ENCODE measurements at places on chromosomes 5 and 9.

DNA sequence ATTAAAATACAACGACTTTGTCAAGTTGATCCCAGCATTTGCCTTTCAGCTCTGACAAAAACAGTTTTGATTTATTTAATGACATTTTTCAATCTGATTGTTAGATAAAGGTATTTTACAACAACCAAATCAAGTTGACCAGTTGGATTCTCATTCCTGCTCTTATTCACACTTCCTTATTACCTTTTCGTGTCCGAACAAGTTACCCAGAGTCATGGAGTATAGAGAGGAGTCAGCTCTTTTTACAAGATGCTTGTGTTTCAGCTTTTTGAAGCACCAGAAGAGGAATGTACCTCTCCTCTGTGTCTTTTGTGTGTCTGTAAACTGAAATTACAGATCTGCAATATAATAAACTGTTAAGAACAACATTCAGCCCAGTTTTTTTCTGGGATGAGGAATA is 151.3 kb upstream of the TMEM161B start:
- no peak for DNase-seq

DNA sequence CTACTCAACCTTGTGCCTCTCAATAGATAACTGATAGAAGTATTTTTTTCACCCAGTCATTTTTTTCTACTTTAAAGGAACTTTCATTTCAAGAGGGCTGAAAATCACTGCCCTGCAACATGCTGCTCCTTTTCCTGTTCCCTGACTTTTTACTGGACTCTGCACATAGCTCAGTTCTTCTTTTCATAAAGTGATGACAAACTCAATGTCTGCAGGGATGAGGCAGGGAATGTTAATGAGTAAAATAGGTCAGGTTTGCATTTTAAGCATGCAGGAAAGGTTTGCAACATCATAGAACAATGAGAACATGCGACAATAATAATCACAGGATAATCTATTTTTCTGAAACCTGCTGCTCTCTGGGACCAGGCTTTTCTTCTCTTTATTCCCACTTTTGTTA is 172.2 kb upstream of the SGCD start:
- no peak for DNase-seq

DNA sequence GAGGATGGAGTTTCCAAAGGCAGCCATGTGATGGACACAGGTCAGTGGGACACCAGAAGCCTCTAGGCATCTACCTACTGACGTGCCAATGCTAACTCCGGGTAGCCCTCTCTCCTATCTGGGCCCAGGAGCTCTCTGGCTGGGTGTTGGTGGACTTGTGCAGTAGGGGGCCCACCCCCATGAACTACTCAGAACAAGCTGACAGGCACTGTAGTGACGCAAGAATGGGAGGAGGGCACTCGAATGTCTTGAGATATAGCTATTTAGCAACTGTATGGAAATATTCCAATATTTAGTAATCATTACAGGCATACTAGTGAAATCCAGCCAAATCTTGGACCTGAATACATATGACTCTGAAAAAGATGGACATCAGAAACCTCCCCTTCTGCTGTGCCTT is 5.7 kb upstream of the DOCK2 start:
- DNase-seq = no peak

DNA sequence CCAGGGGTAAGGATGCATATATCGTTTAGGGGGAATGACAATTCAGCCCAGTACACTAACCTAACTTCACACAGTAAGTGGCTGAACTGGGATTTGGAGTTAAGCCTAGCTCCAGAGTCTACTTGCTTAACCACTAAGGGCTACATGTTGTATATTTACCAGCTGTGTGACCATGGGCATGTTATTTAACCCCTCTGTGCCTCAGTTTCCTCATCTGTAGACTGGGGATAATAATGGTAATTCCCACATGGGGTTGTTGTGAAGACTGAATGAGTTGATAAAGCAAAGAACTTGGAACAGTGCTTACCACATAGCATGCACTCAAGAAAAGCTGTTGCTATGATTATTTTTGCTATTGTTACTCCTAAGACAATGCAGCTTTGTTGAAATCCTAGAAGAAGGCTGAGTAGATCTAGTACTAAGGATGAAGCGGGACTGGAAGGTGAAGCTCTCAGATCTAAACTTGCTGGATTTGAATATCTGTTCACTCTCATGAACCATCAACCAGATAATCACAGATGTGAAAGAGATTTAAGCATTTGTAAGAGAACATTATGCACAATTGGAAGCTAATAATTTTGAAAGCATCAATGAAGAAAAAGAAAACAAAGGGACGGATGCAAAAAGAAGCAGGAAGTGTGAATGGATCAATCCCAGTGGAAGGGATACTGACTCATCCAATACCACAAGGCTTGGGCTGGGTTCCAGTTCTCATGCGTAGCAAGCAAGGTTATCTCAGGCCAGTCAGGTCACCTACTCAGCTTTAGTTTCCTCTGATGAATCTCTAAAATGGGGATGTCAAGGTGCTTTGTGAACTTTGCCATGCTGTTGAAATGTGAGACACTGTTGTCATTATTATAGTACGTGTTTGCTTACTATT is 78.5 kb upstream of the TBC1D2 start:
- no peak for DNase-seq

DNA sequence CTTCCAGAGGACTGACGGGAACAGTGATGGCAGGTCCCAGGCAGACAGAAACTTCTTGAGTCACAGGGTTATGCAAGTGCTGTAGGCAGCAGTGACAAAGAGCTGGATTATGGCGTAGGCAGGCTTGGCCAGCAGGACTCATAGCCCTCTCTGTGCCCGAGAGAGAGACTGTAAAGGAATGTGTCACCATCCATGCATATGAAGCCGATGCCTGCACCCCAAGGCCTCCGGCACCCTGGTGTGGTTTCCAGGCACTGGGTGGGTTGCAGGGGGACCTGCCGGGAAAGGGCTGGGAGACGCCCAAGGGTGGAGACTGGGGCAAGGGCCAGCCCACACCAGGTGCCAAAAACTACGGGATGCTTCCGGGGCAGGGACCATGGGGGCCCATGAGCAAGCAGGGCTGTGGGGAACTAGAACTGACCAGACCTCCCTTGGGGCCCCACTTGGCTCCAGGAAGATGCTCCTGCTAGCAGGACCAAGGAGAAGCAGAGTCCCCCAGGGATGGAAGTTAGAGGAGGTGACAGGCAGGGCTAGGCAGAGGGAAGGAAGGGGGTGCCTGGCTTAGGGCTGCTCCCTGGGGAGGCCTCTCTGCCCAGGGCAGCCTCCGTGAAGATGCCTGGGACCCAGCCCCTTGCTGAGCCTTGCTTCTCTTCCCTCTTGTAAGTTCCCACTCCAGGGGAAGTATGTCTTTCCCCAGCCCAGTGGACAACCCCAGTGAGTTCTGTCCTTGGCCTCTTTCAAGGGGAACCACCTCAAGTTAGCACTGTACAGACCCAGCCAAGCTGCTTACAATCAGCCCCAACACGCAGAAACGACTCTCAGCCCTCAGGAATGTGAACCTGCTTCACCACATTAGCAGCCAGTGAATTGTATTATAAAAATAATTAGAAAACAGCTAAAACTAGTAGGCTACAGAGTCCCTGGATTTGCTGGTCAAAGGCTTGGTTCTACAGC is 10.5 kb upstream of the IPPK start:
- DNase-seq = no peak

- no peak for DNase-seq
Measured at GRCh38 chr9:114745108-114745848, 60.6 kb downstream of the TNFSF15 start.

DNA sequence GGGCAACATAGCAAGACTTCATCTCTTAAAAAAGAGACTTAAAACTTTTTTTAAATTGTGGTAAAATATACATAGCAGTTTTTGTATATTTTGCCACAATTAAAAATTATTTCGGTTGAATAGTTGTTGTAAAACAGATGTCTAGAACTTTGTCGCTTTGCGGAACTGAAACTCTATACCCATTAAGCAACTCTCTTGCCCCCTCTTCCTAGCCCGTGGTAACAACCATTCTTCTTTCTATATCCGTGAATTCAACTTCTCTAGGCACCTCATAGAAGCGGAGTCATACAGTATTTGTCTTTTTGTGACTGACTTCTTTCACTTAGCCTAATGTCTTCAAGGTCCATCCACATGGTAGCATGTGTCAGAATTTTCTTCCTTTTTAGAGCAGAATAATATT is 43.3 kb downstream of the SPARC start:
- DNase-seq = no peak

DNA sequence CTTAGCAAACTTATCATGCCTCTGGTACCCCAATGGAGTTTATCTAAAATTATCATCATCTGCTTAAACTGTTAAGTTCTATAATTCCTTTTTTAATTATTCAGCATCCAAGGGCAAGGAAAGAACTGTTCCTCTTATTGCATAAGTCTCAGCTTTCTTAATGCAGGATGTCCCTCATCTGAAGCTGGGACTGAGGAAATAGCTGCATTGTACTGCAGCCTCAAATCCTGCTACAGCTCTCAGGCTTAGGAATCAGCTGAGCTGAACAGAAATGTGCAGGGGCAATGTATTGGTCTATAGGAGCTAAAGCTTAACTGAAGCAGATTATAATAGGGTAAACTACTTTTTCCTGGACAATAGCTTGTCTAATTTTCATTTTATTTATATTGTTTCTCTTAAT is 48.0 kb downstream of the HAPLN1 start:
- no peak for DNase-seq

- no peak for DNase-seq
Measured at GRCh38 chr5:137040024-137040423, 459.1 kb downstream of the SPOCK1 start.

- DNase-seq = no peak
Measured at GRCh38 chr5:171429543-171429910, 10.1 kb downstream of the FGF18 start.

- no peak for DNase-seq
Measured at GRCh38 chr5:168580227-168580508, 1.0 kb upstream of the PANK3 start.

DNA sequence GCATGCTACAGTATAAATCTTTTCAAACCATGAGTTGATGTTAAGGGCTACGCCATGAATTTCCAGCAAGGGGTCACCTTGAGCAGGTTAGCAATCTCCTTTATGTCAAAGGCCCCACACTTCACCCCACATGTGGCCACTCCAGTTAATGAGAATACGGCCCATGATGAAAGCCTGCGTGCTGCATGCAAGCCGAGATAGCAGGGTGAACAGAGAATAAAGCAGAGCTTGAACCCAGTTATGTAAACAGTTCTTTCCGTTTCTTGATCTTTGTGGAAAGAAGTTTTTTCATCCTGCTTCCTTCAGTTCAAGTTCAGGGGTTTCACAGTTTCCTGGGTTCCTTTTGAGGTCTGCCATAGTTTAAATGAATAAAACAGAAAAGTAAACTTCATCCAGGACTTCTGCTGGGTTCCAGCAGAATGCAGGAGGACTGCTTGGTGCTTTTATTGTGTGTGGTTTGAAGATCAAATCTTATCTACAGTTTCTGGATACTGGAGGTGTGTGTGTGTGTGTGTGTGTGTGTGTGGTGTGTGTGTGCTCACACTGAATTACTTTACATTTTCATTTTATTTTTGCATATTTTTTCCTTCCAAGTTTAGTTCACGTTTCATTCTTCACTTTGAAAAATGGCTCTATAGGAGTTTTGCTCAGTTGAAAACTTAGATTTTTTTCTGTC is 87.1 kb downstream of the HMHB1 start:
- no peak for DNase-seq

DNA sequence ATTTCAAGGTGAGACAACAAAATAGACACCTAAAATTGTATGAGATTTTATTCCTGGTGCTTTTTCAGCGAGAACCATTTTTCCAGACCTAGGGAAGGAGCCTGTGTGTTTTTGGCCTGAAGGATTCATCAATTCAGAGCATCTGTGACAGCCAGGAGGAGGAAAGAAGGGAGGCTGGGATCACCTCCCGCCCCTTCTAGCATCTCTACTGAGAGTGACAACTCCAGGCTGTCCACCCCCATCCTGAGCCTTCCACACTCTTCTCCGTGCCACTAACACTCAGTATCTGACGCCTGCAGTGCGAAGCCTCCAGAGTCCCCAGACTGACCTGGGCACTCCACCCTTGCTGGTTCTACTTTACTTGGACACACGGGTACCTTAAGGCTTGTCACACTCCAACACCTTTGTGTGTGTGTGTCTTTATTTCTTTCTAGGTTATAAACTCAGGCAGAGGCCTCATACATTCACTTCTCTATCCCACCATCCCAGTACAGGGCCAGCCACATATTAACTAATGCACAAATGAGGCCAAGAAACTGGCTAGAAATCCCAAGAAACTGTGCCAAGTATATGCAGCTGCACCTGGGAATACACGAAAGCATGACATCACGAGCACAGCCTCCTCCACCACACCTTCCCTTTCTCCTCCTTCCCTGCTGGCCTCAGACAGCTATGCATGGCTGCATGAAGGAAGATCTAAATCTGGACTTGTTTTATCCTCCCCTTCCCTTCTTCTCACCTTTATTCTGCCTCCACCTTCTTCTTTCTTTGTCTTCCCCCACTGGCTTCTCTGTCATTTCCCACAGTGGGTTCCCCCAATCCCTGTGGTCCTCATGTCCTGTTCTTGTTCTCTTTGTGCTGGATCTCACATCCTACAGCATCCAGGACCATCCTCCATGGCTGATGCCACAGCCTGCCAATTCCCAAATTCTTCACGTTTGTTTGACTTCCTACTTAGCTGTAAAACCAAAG is 16.0 kb downstream of the S1PR3 start:
- no peak for DNase-seq

DNA sequence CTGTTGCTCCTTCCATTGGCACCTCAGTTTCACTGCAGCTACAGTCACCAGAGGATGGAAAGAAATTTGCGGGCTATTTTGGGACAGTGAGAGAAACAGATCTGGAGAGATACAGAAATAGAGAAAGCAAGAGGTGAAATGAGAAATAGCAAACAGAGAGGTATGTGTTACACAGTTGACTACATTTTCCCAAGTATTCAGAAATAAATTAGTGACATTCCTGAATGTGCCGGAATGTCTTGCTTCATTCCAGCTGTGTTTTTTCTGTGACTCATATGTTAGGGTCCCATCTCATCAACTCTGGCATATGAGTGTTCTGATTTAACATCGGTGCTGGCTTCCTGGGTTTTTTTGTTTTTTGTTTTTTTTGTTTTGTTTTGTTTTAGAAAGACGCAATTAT is 63.8 kb upstream of the ZNF462 start:
- DNase-seq = no peak

DNA sequence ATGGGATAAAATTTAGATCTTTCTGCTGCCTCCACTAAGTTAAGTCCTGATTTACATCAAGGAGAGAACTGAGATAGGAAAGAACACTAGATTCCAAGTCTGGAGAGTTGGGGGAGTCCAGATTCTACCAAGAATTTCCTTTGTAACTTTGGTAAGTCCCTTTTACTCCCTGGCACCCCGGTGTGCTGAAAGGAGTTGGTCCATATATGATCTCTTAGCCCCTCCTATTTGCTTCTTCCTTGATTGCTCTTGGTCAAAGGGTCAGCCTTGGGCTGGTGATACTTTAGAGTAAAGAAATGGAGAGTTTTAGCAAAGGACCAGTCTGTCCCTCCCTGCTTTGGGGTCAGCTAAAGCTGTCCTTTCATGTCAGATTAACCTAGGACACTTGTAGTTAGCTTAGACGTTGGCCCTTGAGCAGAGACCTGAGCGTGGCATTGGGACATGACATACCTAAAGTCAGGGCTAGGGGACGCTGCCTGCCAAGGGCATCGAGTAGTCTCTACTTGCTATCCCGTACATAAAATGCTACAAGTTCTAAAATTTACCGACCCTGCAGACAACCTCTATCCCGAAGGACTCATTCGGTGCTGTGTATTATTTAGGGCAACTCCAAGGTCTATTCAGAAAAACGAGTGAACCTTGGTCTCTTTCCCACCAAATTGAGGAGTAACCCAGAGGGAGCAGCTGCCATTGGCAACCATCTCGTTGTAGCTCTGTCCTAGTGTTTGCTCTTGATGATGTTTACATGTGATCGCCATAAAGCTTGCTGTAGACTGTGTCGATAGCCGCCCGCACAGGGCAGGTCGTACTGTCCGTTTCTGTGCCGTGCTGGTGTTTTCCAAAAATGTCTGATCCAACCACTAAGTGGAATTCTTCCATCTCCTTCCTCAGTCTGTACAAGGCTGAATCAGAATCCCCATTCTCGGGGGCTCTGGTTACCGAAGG is 94.4 kb downstream of the PDE6A start:
- no peak for DNase-seq

Measured in amygdala (tissue), 56 donors.